IPS DF 6.9 (cell line): ENCODE measurements at places on chromosomes 4 and X.

- DNase-seq: no peak
These were observed 18.4 kb downstream of the MAML3 start for GRCh38 chr4:140135529-140136088.

DNA sequence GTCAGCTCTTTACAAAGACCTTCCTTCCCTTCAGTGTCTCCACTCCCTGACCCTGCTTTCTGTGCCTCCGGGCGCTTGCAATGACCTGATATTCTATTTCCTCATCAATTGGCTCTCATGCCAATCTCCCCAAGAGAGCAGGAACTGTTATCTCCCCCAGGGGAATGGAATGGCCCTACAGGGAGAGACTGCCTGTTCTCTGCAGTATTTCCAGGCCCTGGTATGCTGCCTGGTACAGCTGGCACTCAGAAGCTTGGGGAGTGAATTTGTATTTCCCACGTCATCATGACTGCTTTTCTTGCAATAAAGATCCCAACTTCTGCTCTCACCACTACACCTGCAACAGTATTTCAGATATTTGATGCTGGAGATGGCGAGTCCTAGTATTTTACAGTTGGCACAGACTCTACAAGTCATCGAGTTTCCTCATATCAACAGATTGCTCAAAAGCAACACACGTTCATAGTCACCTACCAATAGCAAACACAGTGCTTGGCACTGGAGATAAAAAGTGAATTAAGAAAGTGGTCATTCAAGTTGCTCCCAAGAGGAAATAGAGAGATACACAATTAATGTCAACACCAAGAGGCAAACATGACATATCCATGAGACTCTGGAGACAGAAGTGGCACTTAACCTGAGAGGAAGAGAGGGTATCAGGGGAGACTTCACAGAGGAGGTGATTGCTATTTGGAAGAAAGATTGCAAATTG is 90.5 kb upstream of the EGFL6 start:
- DNase-seq: no peak

- no peak for DNase-seq
These were observed 27.9 kb upstream of the SPP1 start for GRCh38 chr4:87947381-87948160.

GRCh38 chr4:174398728-174399127 is 115.0 kb downstream of the CEP44 start:
- no peak for DNase-seq

GRCh38 chrX:113009029-113009428 is 168.4 kb upstream of the AMOT start:
- DNase-seq: no peak

DNA sequence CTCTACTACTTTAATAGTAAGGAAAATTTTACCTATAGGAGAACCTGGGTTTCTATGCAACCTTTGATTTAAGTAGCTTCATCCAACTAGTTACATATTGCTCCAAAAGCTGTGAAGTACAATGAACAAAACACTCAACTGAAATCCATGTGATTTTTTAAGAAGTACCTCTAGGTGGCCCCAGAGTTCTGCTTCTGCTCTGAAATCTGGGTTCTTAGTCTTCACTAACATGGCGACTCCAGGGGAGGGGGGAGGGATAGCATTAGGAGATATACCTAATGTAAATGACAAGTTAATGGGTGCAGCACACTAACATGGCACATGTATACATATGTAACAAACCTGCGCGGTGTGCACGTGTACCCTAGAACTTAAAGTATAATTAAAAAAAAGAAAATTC is 73.4 kb upstream of the MAGEB2 start:
- peak; percentile 5 for DNase-seq

DNA sequence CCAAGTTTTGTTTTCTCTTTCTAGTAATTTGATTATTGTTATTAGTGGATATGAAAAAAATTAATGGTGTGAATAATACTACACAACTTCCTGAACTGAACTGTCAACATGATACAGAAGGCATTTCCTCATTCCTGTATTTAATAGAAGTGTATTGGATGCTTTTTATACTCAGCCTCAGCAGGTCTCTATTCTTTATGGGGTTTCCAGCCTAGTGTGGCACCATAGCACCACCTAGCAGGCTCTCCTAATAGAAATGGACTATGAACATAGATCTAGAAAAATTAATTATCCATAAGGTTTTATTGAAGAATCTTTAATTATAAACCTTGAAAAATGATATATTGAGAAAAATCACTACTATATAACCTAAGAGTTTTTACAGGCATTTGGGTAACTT is 52.4 kb downstream of the GLRB start:
- DNase-seq: no peak

GRCh38 chrX:3780564-3780963 is 67.1 kb upstream of the PRKX start:
- no peak for DNase-seq

GRCh38 chr4:5009796-5010195 is 9.5 kb downstream of the CYTL1 start:
- DNase-seq: no peak

- no peak for DNase-seq
These were observed 2522.1 kb downstream of the ARAP2 start for GRCh38 chr4:33722254-33722653.

DNA sequence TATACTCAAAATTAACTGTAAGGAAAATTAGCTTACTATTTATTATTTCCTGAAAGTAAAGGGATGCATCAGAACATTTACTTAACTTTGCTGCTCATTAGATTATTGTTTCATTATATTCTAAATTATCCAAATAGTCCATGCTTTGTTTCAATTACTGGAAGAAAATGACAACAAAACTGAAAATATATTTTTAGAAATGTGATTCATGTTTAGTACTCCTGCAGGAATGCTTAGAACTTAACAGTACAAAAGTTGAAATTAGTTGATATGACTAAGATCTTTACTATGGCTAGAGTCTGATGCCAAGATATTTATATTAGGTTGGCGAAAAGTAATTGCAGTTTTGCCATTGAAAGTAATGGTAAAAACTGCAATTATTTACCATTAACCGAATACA is 660.5 kb upstream of the PABPC4L start:
- DNase-seq: no peak

DNA sequence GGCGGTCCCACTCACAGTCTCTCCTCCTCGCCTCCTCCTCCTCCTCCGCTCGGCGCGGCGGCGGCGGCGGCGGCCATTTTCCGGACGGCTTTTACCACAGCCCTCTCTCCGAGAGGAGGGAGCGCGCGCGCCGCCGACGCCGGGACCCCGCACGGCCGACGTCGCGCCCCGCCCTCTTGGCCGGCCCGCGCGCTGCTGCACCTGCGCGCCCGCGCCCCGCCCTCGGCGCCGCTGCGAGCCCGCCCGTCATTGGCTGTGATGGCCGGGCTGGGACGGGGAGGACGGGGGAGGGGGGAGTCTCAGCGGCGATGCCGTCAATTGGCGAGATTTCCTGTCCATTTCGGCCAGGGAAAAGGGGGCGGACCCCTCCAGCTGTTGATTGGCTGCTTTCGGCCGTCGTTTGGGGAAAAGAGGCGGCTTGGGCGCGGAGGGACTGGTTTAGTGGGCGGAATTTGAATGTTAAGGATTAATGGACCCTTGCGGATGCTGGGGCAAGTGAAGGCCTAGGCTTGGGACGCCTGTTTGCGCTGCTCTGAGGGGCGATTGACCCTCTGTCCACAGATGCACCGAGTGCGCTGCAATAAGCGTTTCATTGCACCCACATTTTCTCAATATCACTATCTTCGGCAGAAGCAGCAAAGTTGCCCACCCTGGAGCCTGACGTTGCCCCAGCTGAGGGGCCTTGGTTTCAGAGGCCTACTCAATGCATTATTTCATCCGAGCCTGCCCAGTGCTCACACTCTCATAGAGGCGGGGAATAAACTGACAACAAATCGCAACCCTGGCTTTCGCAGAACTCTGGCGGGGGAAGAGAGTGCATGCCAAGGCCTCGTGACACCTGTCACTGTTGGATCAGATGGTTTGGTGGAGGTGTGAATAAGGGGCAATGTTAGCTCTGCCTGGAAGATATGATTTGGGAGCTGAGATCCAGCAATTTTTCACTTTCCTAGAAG is at the start of gene MECP2:
TSS of gene MECP2 (minus strand) at position 129 of the 953 bp plus-strand sequence.
- DNase-seq: peak; percentile 67

GRCh38 chr4:118811832-118812231 is 24.1 kb downstream of the SEC24D start:
- no peak for DNase-seq
